ENCODE measurements at places on chromosomes 3 and 15.

- DNase-seq, result no peak
Observed at GRCh38 chr15:88956906-88957305, 43.7 kb upstream of the MFGE8 start.

DNA sequence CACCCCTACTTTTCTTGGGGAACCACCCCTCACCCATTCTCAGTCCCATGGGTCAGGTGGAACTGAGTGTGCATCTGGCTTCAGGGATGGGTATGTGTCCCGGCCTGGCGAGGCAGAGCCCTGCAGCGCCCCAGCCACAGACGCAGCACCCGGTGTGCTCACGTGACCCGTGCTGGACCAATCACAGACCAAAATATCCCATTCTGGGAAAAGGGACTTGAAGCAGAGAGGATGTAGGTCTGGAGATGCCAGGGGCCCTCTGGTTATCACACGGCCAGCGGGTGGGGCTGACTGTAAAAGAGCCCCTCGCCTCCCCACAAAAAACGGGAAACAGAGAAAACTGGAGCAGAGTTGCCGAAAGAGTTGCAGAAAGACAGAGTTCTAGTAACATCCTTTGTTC lies 138.0 kb upstream of the RAD18 start:
- DNase-seq, result no peak

- DNase-seq, result no peak
Observed at GRCh38 chr15:73941449-73941848, 15.2 kb downstream of the LOXL1 start.

DNA sequence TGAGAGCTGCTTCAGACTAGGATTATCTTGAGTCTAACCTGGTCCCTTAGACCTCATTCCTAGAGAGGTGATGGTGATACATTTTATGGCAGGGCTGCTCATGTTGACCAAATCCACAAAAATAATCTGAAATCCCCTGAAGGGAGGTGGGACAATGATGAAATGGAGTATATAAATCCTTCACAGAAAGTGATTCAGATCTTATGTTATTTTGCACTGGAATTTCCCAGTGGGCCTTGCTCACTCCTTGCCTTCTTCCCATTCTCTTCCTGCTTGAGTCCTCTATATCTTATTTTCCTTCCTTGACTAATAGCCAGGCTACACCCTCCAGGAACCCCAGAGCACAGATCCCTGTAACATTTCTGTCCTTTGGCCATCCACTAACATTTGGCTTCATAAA lies 10.4 kb upstream of the TMEM202 start:
- DNase-seq, result no peak
